ENCODE measurements at places on chromosomes 11 and 22.
A peak's percentile ranks its signal among the peaks of the same experiment; 100 is the strongest.

DNA sequence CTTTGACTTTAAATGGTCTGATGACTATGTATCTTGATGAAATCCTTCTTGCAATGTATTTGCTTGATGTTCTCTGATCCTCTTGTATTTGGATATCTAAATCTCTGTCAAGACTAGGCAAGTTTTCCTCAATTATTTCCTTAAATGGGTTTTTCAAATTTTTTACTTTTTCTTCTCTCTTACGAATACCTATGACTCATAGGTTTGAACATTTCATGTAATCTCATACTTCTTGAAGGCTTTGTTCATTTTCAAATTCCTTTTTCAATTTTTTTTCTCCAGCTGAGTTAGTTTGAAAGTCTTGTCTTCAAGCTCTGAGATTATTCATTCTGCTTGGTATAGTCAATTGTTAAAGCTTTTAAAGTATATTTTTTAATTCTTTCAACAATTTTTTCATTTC lies 13.1 kb downstream of the OR10W1 start:
- no peak for DNase-seq

- no peak for DNase-seq
Measured at GRCh38 chr11:61103851-61104423, 1.6 kb downstream of the CD5 start.

GRCh38 chr11:106395716-106396349 lies 318.4 kb downstream of the AASDHPPT start:
- no peak for DNase-seq

- no peak for DNase-seq
Measured at GRCh38 chr11:67648796-67649613, 1.5 kb downstream of the ACY3 start.

GRCh38 chr11:47523490-47524225 lies 29.3 kb downstream of the CELF1 start:
- no peak for DNase-seq

DNA sequence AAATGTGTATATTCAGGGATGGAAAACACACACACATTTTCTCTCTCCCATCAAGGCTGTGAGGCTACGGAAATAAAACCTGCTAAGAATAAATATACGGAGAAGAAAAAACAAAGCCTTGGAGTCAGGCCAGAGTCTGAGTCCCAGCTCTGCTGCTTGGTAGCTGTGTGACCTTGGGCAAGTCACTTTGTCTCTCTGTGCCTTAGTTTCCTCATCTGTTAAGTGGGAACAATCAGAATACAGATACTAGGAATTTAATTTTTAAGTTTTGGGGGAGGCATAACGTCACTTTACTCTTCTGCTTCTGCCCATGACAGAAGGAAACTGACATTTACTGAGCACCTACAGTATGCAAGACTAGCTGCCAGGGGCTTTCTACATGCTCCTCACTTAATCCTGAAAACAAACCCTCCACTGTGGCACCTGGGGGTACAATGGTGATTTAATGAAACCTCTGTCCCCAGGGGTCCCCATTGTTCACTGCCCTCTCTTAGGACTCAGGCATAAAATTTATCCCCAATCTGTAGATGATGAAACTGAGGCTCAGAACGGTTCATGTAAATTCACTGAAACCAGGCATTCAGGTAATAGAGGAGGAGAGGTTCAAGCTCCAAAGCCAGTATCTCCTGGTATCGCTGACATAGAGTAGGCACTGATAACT lies 131.9 kb upstream of the SERPIND1 start:
- no peak for DNase-seq

DNA sequence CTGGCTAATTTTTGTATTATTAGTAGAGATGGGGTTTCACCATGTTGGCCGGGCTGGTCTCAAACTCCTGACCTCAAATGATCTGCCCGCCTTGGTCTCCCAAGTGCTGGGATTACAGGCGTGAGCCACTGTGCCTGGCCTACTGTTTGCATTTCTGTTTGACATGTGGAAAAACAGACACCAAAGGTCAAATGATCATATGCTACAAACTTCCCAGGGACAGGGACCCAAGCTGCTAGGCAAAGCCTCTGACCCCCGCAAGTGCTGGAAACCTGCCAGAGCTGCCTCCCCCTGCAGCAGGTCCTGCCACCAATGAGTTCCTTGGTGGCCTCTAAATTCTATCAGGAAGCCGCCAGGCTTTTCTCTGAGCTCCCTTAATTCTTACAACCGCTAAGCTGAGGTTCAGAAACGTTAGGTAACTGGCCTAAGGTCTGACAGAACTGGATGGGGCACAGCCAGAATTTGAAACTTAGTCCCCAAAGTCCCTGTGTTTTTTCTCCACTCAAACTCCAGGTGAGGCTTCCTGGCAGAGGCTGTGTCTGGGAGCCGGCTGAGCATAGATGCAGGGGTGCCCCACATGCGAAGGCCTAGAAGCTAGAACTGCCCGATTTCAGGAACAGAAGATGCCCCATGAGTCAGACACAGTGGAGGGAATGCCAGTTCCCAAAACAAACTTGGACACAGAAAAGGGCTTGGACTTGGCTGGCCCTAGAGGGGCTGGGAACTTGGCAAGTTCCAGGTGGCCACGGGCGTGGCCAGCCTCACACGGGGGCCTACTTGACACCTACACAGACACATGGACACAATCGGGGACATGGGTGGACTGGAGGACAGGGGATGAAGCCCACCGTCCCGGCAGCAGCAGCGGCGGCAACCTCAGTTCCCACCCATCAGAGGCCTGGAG lies 7.4 kb downstream of the CSNK1E start:
- no peak for DNase-seq

GRCh38 chr11:122788781-122789535 lies 49.3 kb upstream of the CRTAM start:
- DNase-seq: no peak

DNA sequence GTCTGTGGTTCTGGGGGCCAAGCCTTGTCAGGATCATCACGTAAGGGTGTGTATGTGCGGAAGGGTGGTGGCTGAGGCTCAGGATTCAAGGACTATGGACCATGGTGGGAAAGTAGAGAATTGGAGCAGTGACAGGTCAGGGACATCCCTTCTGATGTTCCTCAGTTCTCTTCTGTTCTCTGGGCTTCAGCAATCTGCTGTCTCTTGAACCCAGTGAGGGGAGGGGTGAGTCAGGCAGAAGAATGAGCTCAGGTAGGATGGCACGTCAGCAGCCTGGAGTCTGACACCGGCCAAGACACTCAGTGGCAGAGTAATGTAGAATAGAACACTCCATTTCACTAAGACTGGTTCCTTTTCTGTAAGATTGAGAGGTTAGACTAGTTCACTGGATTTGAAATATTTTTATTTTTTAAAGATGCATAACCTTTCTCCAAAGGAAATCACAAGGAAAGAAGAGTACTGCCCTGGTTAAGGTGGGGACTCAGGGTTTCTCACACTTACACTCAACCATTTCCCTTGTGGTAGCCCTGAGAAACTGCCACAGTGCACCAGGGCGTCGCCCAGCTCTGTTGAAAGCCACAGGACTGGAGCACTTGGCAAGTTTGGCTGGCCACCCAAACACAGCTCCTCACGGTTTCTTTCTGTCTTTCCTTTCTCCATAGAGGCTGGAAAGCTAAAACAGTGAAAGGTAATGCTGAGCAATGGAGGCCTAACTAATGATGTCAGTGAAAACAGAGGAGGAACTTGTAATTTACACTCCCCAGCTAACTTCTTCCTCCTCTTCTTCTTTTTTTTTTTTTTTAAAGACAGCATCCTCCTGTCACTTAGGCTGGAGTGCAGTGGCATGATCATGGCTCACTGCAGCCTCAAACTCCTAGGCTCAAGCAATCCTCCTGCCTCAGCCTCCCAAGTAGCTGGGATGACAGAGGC lies 23.1 kb upstream of the MICAL2 start:
- DNase-seq: peak; percentile 58

- DNase-seq: no peak
Measured at GRCh38 chr11:60710482-60710881, 11.1 kb downstream of the MS4A8 start.

DNA sequence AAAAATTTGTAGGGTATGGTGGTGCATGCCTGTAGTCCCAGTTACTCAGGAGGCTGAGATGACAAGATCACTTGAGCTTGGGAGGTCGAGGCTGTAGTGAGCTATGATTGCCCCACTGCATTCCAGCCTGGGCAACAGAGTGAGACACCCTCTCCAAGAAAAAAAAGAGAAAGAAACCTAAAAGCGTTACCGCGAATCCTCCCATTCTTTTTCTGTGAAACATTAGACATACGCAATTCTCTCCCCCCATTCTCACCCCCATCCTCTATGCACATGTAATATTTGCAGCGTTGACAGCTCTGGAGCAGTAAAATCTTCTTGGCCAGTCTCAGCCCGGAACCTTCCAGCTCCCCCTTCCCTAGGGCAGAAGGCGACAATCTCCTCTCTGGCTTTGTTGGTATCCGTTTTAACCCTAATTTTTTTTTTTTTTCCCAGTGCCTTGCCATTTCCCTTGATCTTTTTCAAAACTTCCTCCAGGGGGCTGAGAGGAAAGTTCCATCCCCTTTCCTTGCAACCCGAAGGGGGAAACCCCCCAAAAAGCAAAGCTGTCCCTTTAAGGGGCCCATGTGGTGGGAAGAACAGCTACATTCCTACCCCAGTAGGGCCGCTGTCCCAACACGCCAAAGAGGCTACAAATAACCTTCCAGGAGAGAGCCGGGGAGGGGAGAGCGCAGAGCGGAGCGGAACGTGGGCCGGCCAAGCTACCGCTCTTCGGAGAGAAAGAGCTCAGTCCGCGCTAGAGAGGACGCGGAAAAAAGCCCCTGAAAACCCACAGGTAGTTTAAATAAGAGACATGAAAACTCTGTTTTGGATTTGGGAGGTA lies 1.9 kb downstream of the LRP4 start:
- no peak for DNase-seq

- DNase-seq: no peak
Measured at GRCh38 chr11:21561581-21561980, 631.3 kb upstream of the ANO5 start.

GRCh38 chr11:64854534-64855502 lies 10.4 kb upstream of the CDC42BPG start:
- DNase-seq: no peak

DNA sequence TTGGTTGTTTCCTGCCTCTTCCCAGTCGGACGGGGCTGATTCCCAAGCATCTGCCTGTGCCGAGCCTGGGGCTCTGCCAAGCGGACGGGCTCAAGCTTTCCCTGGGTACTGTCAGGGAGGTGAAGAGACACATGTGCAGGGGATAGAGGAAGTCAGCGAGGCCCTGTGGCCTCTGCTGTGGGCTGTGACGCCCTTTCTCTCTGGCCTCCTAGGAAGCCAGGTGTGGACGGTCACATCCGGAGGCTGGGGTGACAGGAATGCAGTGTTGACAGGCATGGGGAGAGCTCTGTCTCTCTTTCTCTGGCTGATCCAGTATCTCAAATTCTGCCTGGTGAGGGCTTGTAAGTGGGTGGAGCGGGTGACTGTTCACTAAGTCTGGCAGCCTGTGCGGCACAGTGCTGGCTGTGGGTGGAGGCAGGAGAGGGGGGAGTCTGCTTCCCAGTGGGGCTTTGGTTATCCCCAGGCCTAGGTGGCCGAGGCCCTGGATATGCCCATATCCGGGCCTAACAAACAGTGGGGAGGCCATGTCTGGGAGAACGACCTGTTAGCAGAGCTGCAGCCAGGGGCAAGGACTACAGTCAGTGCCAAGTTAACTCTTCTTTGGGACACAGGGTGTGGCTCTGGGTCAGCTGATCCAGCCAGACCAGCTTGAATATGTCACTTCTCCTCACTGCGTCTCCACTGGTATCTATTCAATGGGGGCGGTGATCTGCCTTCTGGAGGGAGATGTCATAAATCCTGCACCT lies 1.9 kb downstream of the KCTD17 start:
- DNase-seq: no peak

GRCh38 chr22:30223303-30223702 lies 23.3 kb downstream of the LIF start:
- no peak for DNase-seq

DNA sequence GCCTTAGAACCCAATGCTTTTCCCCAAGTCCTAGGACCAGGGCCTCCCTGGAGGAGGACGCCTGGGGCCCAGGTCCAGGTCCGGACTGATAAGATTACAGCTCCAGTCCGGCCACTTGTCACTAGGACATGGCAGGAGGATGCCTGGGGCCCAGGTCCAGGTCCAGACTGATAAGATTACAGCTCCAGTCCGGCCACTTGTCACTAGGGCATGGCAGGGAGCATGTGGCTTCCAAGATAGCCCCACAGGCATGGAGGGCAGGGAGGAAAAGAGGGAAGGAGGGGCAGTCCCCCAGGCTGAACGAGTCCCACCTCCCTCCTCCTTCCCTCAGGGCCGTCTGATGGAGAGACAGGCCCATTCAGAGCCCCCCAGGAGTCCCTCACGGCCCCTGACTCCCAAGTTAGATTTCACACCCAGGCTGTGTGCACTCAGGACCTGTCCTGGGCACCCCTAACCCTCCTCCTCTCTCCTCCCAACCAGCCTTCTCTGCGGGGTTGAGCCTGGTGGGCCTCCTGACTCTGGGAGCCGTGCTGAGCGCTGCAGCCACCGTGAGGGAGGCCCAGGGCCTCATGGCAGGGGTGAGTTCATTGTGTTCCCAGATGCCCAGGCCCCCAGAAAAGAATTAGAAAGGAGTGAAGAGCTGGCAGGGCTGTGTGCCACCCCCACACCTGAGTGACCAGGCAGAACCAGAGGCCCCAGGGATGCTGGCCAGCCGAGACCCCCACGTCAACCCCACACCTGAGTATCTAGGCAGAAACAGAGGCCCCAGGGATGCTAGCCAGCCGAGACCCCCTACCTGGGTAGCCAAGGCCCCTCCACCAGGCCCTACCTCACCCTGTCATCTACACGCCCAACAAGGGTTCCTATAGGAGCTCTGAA lies 2.1 kb downstream of the TSPAN32 start:
- DNase-seq: peak; percentile 4

- DNase-seq: peak; percentile 33
Measured at GRCh38 chr11:57566905-57567514, 462 bp downstream of the UBE2L6 start.

DNA sequence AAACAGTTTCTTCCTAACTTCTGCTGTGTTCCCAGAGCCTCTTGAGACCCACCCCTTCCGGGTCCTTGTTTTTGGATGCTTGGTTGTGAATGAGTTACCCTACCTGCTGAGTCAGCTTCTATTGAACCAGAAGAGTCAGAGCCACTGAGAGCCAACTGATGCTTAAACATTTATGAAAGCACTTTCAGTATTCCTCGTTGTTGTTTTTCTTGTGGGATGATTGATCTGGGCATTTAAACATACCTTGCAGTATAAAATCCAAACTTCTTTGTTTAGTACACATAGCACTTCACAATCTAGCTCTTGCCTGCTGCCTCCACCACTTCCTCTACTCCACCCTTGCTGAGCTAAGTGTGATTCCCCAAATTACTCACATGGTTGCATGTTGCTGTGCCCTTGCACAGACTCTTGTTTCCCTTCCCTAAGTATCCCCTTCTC lies 5.5 kb downstream of the PRSS23 start:
- peak; percentile 38 for DNase-seq

- DNase-seq: no peak
Measured at GRCh38 chr11:115803073-115803740, 299.0 kb upstream of the CADM1 start.

- DNase-seq: no peak
Measured at GRCh38 chr11:93832780-93833179, 17.6 kb downstream of the VSTM5 start.

GRCh38 chr11:59802639-59803176 lies 7.9 kb downstream of the MRPL16 start:
- peak; percentile 20 for DNase-seq
